ENCODE measurements at places on chromosomes 2 and 18. TPM values are rescaled to one million over a fixed set of nuclear protein-coding genes. Genes with fewer than 3 reads are reported as not detected.

Gene CD302
- 30.0 TPM for total RNA-seq

GRCh38 chr2:10436583-10437110 is 11.5 kb downstream of the ODC1 start:
- H3K36me3 ChIP-seq = peaks cover 5% of the 10 kb centered on the region
- no peak overlapping the region for H3K4me3 ChIP-seq
- no peak overlapping the region for H3K27ac ChIP-seq
- DNase-seq = no peak

GRCh38 chr2:139099721-139100120 is 319.5 kb upstream of the NXPH2 start:
- H3K4me3 ChIP-seq = no peak overlapping the region
- DNase-seq = no peak
- H3K36me3 ChIP-seq = no peaks in the 10 kb centered on the region
- no peak overlapping the region for H3K27ac ChIP-seq

Gene REG3A
- 351 TPM for total RNA-seq

Gene LDLRAD4
- total RNA-seq = 35.9 TPM

Gene RAB6C
- total RNA-seq = not detected

Measured in body of pancreas (tissue), 4 donors.